ENCODE measurements at places on chromosomes 7 and 10. TPM values are rescaled to one million over a fixed set of nuclear protein-coding genes. Genes with fewer than 3 reads are reported as not detected.

- DNase-seq = no peak
Observed at GRCh38 chr7:98617960-98618418, 904 bp downstream of the NPTX2 start.

- peak; percentile 94 for DNase-seq
Observed at GRCh38 chr7:75055830-75056772, 17.5 kb downstream of the RCC1L start.

- no peak for DNase-seq
Observed at GRCh38 chr7:45220846-45221618, 63.4 kb downstream of the RAMP3 start.

DNA sequence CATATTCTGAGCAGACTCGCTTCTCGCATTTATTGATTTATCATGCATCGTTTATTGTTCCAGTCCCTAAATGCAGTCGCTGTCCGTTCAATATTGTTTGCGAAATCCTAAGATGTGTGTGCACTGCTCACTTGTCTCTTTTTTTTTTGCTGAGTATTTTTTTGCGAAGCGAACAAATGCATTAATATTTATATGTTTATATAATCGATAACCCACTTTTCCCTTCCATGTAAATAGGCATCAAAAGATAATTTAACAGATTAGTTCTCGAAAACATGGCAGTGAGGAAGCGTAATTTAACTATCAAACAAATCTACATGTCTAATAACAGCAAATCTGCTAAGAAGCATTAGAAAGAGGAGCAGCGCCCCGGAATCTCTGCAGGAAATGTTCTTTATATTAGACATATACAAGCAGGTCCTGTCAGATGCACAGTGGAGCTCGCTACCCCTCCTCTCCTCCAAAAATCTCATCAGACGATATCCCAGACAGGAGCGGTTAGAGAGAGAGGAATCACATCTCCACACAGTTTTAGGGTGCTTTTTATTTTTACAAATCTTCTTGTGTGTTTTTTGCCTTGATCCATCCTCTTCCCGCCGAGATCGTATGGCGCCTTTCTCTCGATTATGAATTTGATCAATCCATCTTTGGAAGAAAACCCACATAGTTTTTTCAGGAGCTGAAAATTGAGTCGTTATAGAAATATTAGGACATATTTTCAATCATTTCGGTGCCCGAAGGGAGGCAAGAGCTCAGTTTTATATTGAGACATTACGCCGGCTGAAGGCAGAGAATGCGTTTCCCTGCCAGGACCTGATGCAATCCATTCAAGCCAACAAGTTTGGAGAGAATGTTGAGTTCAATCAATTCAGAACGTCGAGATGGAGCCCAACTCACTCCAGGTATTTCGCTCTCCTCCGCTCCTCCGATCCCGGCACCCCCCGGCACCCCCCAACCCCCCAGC lies at the start of gene ARID5B:
ARID5B (plus strand) TSS at position 871 of the 964 bp plus-strand sequence; CDS start at position 882, 11 bp downstream.
- DNase-seq = peak; percentile 79

DNA sequence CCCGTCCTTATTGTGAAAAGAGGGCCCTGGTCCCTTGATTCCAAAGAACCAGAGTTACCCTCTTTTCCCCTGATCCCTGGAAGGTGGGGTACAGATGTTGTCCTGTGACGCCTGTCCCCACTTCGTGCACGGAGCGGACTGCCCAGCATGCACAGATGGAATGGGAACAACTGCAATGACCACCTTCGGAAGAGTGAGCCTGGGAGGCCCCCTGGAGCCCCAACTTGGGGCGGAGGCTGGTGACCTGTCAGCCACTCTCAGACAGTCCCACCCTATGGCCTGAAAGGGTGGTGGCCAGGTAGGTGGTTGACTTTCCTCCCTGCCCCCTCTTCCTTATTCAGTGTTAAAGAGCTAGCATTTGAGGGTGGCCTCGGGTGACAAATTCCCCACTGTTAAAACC lies 196.6 kb upstream of the GALNT17 start:
- no peak for DNase-seq

- DNase-seq = no peak
Observed at GRCh38 chr7:7938471-7938870, 30.1 kb upstream of the GLCCI1 start.

DNA sequence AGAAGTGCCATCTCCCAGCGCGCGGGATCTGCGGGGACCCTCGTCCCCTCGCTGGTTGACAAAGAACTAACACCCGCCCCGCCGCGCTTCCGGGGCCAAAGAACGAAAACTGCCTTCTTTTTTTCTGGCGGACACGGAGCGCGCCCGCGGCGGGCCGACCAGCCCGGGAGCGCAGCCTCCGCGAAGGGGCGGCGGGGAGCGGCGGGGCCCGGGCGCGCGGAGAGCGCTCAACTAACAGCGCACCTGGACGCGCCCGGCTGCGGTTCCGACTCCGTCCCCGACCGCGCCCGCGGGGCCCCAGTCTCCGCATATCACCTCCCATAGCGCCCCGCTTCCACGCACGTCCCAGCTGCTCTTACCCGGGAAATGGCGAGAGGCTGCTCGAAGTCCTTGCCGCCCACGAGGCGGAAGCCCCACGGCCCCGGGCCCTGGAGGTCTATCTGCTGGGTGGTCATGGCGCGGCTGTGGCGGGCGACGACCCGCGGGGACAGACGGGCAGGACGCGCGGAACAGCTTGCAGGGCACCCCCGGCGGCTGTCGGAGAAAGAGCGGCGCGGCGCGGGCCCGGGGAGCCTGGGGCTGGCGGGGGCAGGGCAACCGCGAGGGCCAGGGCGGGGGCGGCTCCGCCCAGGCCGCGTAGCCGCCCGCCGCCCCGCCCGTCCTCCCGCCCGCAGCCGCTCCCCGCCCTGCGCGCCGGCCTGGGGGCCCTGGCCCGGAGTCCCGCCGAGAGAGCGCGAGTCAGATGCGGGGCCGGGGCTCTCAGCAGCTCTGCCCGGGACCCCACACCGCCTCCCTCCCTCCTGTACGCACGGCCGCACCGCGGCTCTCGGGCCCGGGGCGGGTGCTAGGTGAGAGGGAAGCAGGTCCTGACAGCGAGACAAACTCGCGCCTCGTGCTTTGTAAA lies at the start of gene PDLIM1:
PDLIM1 (minus strand) TSS at position 543 of the 904 bp plus-strand sequence; CDS start at position 455, 88 bp downstream.
- peak; percentile 29 for DNase-seq

GRCh38 chr10:128160297-128160711 lies 34.1 kb upstream of the MKI67 start:
- no peak for DNase-seq

GRCh38 chr7:7968544-7969305 lies at the start of gene GLCCI1:
GLCCI1 (plus strand) TSS chr7:7968796; CDS start chr7:7969351, 555 bp downstream.
- peak; percentile 96 for DNase-seq

DNA sequence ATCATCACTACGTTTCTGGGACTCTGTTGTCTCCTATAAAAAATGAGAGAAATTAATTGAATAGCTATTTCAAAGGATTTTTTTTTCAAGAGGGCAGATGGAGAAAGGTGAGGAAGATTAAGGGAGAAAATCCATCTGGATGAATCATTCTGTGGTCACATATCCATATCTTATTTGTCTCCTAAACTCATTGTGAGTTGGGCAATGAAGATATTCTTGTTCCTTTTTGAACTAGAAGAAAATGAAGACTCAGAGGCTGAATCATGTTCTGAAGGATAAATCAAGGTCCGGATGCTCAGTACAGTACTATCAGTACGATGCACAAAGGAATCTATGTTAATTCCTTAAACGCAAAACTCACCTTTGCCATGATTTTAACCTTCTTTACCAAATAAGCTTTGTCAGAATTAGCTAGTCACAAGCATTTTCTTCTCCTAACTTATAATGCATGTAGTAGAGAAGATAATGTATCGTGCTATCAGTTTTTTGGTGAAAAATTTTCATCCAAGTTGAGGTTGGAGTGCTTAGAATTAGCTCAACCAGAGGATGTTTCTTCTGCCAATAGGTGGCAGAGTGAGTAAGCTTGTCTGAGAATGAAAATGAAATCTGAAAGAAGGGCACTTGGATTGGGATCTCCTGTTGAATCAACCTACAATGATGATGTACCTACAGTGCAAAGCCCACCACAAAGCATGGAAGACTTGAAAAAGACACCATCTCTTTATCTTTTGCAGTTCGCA lies 446.9 kb downstream of the KIF20B start:
- peak; percentile 69 for DNase-seq

DNA sequence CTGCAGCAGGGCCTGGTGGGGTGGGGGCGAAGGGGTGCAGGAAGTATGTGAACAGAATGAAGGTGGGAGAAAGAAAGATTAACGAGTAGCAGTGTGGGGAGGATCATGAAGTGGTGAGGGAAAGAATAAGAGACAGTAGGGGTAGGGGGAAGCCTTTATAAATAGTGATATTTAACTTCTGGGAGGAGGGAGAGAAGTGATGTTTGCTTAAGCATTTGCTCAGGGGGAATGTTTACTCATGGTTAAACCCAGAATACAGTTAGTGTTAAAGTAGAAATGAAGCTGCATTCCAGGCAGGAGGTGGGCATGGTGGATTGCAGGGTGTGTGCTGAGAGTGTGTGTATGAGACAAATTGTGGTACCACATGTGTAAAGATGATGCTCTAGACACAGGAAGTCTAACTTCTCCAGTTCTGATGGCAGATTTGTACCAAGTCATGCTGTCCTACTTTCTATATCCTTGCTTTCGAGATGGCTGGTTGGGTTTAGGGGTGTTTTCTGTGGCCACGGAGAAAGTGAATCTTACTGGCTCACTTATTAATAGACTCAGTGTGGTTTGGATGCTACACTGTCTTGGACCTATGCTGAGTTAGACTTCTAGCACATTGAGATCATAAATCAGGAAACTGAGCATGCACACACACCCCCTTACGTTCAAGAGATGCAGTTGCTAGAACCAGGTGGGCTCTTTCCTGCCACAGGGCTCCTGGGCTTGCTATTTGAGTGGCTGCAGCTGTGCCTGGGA lies 10.6 kb upstream of the DNMBP start:
- DNase-seq = no peak

GRCh38 chr7:44325201-44325671 lies at the start of gene CAMK2B:
CAMK2B (minus strand) TSS chr7:44325594; CDS start chr7:44325421, 173 bp downstream.
- no peak for DNase-seq

DNA sequence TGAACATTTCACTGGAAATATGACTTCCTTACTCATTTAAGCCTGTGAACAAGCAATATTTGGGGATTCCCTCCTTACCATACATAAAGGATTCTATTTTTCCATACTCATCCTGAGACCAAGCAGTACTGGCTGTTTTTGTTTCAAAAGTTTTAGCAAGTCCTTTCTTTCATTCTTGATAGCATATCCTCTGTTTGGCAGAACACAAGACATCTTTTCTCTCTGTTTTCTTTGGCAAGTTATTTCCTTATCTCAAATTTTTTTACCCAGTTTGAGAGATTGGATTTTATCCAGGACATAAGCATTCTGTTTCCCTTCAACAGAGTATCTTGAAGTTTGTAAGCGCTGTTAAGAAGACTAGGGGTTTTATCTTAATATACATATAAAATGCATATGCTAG lies 3.0 kb upstream of the WASL start:
- DNase-seq = peak; percentile 80

DNA sequence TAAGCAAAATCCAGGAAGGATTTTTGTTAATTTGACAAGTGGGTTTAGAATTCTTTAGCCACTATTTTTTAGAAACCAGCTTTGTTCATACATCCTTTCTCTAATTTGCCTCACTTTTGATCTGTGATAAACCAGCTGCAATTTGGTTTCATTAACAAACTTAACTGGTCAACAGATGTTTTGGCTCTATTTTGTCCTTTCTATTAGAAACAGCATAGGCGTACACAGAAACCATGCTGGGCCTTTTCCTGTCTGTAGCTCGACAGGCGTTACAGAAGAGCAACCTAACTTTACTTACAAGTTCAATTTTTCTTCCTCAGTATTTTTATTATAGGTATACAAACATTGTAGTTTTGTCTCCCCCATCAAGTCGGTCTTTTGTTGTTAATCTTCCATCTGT lies 28.2 kb downstream of the KAT6B start:
- no peak for DNase-seq

DNA sequence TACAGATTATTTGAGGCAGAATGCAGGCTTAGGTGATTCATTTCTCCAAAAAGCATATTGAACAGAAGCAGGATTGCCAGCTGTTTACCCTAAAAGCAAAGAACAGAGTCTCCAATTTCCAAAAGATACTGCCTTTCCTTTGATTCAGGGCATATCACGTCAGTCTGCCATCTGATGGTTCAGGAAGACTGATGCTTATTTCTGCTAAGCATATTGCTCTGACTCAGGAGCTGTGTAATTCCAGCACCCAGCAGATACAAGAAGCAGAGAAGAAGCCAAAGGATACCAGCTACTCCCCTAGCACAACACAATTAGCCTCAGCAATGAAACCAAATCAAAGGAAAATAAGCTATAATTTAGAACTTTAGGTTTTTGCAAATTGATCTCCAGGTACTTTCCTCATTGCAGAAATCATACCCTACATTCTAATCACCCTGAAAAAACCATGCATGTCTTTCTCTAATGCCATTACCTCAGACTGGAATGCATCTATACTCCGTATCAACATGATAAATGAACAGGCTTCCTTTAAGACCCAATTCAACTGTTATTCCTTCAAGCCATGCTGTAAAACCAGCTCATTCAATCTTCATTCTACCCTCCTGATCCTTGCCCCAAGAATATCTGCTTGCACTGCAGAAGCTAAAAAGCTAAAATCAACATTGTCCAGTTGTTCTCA lies 55.1 kb downstream of the ABI1 start:
- peak; percentile 22 for DNase-seq

DNA sequence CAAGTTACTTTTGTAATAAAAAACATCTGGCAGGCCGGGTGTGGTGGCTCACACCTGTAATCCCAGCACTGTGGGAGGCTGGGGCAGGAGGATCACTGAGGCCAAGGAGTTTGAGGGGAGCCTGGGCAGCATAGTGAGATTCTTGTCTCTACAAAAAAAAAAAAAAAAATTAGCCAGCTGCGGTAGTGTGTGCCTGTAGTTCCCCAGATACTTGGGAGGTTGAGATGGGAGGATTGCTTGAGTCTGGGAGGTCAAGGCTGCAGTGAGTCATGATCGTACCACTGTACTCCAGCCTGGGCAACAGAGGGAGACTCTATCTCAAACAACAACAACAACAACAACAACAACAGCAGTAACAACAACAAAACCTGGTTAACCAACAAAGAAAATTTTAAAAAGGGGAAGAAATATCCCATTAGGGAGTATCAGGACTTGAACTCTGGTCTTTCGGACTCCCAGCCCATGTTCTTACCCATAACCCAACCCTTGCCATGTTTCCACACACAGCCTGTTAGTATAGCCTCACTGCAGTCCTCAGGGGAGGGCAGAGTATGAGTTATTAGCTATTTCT lies 17.2 kb downstream of the PALD1 start:
- DNase-seq = no peak

GRCh38 chr7:7384228-7384627 lies 151.4 kb downstream of the COL28A1 start:
- no peak for DNase-seq

The PDCD11 gene
- total RNA-seq = 38.4 TPM

The SHH gene
- total RNA-seq = not detected

The PKD2L1 gene
- not detected for total RNA-seq

The ZNF503 gene
- 29.8 TPM for total RNA-seq

The CRHR2 gene
- total RNA-seq = not detected

The MPP7 gene
- total RNA-seq = 2.7 TPM

The PRR15 gene
- 2.4 TPM for total RNA-seq

The PODXL gene
- 2.3 TPM for total RNA-seq

Measured in fibroblast of the aortic adventitia (primary cell).